CD4-positive, alpha-beta T cell treated with Interleukin-17A for 4 hours (primary cell): ENCODE measurements at places on chromosomes 5 and 9.
A peak's percentile ranks its signal among the peaks of the same experiment; 100 is the strongest.

DNA sequence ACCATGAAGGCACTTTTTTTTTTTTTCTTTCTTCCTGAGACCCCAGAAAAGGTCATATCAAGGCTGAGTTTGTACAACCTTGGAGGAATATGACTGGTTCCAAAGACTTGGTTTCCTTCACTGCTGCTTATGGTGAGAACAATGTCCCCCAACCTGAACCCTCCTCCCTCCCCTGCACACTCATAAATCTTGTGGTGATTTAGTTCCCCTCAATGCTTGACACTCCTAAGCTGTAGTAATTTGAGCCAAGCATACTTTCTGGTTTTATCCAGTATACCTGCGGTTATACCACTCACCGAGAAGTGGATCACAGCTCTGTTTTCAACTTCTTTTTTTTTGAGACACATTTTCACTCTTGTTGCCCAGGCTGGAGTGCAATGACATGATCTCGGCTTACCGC lies 149.9 kb upstream of the KLF4 start:
- no peak for DNase-seq

DNA sequence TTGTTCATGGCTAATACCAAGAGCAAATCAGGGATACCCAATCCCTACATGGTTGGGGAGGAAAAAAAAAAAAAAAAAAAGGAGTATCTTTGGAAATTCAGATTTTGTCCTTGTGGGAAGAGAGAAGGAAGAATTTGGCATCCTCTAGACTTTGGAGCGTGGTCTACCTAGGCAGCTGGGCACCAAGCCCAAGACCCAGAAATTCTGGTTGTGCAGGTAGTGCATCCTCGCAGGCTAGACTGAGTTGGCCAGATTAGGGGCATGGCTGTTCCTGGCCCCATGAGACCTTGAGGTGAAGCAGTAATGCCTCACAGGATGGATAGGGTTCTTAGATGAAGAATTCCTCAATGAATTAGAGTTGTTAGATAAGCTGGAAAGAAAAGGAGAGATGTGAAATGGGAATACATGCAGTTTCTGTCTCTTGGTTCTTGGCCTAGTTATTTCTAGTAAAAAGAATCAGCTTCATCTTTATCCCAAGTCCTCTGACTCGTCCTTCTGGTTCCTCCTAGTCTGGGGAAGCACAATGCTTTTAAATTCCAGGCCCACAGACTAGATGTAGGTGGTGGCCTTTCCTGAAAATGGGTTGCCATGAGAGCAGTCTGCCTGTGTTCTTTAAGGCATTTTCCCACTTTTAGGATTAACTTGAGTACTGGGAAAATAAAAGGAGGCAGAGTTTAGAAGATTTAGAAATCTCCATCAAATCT lies 140.5 kb upstream of the RUSC2 start:
- no peak for DNase-seq

- no peak for DNase-seq
Observed at GRCh38 chr9:133800266-133800665, 62.1 kb upstream of the SARDH start.

- no peak for DNase-seq
Observed at GRCh38 chr5:69049151-69049550, 44.7 kb upstream of the SLC30A5 start.

DNA sequence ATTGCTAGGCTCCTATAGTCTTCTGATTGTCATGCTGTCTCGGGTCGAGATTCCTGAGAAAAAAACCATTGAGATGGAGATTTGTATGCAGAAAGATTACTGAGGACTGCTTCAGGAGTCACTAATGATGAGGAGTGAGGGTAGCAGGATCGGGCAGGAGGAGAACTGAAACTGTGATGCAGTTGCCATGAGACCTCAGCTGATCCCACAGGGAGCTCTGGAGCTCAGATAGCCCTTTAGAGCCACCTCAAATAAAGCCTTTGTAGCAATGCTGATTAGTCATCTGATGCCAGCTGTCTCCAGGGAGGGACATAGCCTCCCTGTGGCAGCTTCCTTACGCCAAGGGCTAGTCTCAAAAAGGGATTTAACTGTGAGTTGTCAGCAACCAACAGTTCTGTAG lies 256.9 kb downstream of the DMAC1 start:
- DNase-seq, result no peak

- peak; percentile 72 for DNase-seq
Observed at GRCh38 chr5:176611435-176611834, 1.5 kb upstream of the GPRIN1 start.

- DNase-seq, result no peak
Observed at GRCh38 chr5:38590838-38591522, 34.5 kb upstream of the LIFR start.

- no peak for DNase-seq
Observed at GRCh38 chr9:121773954-121774714, 122.7 kb downstream of the DAB2IP start.

GRCh38 chr5:174608631-174609097 lies 115.7 kb upstream of the MSX2 start:
- no peak for DNase-seq

DNA sequence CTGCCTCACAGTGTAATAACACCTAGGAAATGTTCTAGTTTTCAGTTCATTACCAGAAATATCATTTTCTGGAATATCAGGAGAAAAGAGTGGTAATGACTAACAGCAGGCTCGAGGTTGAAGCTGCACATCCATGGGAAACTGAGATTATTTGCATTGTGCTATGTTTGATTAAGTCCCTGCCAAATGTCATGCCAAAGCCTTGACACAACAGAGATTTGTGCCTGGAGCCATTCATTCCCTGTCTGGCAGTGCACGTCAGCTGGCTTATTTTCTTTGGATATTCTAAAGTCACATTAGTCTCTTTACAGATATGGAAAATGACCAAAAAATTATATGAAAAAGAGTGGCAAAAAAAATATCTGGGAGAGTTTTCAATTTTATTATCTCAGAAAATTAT lies 848.0 kb downstream of the PTPRD start:
- DNase-seq, result no peak

DNA sequence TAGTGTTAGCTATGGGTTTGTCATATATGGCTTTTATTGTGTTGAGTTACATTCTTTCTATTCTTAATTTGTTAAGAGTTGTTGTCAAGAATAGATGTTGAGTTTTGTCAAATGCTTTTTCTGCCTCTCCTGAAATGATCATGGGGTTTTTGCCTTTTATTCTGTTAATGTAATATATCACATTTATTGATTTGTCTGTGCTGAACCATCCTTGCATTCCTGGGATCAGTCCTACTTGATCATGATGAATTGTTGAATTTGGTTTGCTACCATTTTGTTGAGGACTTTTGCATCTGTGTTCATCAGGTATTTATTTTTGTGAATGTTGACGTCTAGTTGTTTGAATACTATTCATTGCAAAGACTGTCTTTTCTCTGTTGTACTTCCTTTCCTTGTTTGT lies 23.9 kb downstream of the RIC1 start:
- DNase-seq, result no peak

DNA sequence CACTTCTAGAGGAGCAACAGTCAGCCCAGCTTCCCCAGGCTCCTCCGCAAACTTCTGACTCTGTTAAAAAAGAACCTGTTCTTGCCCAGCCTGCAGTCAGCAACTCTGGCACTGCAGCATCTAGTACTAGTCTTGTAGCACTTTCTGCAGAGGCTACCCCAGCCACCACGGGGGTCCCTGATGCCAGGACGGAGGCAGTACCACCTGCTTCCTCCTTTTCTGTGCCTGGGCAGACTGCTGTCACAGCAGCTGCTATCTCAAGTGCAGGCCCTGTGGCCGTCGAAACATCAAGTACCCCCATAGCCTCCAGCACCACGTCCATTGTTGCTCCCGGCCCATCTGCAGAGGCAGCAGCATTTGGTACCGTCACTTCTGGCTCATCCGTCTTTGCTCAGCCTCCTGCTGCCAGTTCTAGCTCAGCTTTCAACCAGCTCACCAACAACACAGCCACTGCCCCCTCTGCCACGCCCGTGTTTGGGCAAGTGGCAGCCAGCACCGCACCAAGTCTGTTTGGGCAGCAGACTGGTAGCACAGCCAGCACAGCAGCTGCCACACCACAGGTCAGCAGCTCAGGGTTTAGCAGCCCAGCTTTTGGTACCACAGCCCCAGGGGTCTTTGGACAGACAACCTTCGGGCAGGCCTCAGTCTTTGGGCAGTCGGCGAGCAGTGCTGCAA lies 72.8 kb downstream of the NUP214 start:
- no peak for DNase-seq

GRCh38 chr5:75363726-75364495 lies 26.9 kb downstream of the HMGCR start:
- DNase-seq, result no peak

- no peak for DNase-seq
Observed at GRCh38 chr5:152900332-152900731, 495.3 kb upstream of the NMUR2 start.

GRCh38 chr5:43555895-43556606 lies 826 bp downstream of the PAIP1 start:
- peak; percentile 62 for DNase-seq

DNA sequence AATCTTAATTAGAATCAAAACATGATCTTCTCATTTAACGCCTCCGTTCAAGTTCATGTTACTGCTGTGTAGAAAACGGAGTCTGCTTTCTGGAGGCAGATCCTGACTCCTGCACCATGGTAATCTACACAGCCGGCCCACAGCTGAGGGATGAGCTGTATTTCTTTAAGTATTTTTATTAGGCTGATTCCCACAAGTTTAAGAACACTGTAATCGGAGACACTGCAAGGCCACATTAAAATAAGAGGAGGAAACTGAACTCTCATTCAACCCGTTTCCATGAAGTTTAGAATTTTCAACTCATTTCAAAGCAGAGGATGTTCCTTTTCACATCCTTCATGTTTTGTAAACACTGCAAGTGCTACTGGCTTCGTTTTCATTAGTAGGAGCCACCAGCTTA lies 372.2 kb downstream of the NFIB start:
- no peak for DNase-seq

DNA sequence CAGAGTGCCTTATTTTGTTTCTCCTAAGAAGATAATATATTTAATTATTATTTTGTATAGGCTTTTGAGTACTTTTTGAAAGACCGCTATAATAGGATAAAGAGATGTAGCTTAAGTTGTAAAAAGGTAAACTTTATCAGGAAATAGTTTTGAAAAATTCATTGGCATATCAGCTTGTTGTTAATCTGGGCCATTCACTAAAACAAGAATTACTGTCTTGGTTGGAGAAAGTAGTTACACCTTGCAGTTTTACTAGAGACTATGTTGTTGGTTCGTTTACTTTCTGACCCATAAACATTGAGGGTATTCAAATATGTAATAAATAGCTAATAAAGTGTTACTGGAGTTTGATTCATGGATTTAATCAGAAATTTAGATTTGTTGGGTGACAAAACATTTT lies 33.7 kb downstream of the TNPO1 start:
- no peak for DNase-seq

DNA sequence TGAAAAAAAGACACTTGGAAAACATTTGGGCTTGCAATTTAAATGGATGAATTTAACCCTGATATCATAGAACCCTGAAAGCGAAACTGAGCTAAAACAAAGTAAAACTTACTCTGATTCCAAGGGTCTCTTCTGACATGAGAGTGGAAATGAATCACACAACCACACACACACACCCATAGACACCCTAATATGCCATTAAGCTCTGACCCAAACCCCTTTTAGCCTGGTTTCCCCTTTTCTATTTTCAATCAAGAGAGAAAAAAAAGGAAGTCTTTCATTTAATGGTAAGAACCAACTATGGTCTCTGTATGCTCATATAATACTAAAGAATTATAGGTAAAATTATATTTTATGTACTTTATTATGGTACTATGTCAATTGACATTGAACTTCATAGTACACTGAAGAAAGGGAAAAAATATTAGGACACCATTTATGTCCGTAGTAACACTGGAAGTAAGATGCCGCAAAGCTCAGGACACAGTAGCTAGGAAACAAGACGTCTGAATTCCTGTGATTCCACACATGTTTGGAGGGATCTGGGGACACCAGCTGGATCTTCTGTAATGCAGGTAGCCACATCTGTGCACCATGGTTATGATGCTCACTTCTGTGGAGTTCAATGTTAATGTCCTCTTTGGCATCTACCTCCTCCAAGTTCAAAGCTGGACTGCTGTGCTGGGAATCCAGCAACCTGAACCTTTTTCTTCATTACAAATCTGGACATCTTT lies 95.8 kb downstream of the PCSK1 start:
- DNase-seq, result no peak

DNA sequence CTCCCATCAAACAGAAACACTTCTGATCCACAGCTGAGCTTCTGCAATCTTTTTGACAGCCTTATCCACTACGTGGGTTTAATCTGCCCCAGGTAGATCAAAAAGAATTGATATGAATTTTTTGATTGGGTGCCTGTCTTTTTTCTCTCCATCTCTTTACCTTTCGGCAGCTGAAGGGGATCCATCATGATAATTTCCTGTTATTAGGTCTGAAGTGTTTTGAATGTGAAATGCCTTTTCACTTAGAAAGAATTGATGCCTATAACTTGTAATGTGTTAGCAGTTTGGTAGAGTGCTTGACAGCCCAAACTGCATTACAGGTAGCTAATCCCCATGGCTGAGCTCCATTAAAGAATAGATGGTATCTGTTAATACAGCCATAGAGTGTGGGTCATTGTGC lies 745.4 kb downstream of the TLR4 start:
- DNase-seq, result no peak

GRCh38 chr5:41921166-41921565 lies 3.9 kb upstream of the FBXO4 start:
- no peak for DNase-seq

- DNase-seq, result no peak
Observed at GRCh38 chr9:104121022-104121421, 26.9 kb downstream of the SMC2 start.

GRCh38 chr5:67807439-67807888 lies 408.1 kb upstream of the PIK3R1 start:
- no peak for DNase-seq

DNA sequence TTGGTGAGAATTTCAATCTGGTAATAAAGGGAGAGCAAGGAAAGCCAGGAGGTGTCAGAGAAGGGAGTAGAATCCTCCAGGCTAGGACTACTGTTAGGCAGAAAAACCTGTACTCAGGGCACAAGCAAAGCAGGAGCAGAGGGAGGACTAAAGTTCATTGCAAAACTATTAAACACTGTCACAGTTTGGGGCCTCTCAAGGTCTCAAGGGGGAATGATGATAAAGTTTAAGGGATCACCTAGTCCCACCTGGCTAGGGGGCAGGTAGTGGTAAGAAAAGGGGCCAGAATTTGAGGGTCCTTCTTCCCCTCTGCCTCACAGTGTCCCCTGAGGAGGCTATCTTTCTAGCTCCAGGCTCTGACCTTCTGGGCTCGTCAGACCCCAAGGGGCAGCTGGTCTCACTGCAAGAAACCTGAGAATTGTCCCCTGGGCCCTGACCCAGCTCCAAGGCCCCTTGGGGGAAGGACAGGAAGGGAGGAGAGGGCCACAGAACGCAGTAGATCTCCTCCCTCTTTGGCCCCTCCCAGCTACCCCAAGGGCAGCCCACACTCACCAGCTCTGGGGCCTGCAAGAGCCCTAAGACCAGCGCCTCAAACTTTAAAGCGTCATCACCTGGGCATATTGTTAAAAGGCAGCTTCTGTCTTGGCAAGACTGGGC lies 974 bp downstream of the CCDC69 start:
- peak; percentile 76 for DNase-seq

- DNase-seq, result no peak
Observed at GRCh38 chr5:41371738-41372137, 138.7 kb downstream of the PLCXD3 start.

- DNase-seq, result no peak
Observed at GRCh38 chr5:113236536-113237288, 198.1 kb downstream of the TSSK1B start.
